ENCODE measurements at places on chromosomes 4 and X. TPM values are rescaled to one million over a fixed set of nuclear protein-coding genes. Genes with fewer than 3 reads are reported as not detected.
A peak's percentile ranks its signal among the peaks of the same experiment; 100 is the strongest.

DNA sequence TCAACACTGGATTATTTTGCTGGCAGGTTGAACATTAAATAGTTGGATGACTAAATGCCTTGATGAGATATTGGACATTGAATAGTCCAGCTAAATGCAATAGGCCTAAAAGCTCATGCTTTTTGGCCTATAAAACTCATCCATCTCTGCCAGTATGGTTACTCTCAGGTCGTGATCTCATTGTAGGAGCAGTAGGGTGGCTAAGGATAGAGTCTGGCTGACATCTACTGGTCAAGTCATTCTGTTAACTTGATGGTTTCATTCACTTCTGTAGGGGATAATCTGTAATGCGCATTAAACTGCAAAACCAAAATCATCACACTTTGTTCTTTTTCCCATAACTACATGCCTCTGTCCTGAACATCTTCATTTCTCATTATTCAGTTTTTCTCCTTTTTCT is 227.0 kb downstream of the DKK2 start:
- no peak for DNase-seq

- no peak for DNase-seq
These were observed 22.7 kb downstream of the JAKMIP1 start for GRCh38 chr4:6177587-6178197.

- no peak for DNase-seq
These were observed 286.4 kb downstream of the PRDM5 start for GRCh38 chr4:120636120-120636630.

GRCh38 chr4:52576961-52577623 is 82.0 kb downstream of the USP46 start:
- no peak for DNase-seq

DNA sequence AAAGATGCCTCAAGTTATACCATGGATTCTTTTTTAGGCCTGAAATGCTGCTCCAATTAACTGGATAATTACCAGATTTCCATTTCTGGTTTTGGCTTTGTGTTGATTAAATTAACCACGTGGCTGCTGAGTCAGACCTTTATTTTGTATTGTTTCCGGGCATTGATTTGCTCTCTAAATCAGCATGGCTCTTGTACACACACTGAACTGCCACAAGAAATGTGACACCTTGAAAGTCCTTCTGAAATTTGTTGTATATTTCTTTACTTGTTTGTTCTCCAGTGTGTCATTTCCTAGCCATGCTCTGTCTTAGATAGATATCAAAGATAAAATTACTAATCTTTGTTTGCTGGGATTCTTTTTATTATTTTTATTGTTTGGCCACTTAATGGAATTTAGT is 11.7 kb downstream of the MTTP start:
- no peak for DNase-seq

DNA sequence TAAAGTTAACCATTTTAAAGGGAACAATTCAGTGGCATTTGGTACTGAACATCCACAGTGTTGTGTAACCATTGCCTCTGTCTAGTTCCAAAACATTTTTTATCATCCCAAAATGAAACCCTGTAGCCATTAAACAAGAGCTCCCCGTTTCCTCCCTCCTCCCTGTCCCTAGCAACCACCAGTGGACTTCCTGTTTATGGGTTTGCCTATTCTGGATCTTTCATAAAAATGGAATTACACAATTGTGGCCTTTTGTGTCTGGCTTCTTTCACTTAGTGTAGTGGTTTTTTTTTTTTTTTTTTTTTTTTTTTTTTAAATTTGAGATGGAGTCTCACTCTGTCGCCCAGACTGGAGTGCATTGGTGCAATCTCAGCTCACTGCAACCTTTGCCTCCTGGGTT is 11.6 kb downstream of the RBMX2 start:
- no peak for DNase-seq

- peak; percentile 18 for DNase-seq
These were observed 75.1 kb downstream of the PRKX start for GRCh38 chrX:3638280-3638873.

DNA sequence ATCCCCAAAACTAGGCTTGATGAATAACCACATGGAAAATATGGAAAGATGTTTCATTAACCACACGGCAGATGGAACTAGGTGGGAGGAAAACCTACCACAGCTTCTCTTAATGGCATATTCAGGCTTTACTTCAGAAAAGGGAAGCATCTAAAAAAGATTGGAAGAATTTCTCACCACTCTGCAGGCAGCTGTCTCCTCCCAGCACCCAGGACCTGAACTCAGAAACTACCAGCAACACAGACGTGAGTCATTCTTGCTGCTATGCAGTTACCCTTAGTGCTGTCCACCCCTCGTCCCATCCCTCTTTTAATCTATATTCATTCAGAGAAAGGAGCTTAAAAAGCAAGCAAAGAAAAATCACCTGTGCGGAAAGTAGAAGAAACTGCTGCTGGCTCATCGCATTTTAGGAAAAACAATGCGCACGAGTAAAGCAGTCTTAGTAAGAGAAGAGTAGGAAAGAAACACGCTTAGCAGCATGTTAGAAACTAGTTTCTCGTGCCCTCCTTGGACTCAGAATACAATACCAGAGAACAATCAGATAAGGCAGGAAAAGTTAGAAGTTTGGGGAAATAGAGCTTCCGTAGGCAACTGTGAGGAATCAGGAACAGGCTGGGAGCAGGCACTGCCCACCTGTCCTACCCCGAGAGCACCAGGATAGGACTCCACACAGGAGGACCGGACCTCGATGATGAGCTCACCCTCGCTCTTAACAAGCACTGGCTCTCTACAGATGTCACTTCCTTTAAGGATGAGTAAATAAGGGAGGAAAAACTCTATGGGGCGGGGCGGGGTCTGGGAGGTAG is 48.1 kb upstream of the ENPP6 start:
- no peak for DNase-seq

GRCh38 chr4:5609306-5610007 is 98.9 kb downstream of the EVC2 start:
- DNase-seq, result no peak

DNA sequence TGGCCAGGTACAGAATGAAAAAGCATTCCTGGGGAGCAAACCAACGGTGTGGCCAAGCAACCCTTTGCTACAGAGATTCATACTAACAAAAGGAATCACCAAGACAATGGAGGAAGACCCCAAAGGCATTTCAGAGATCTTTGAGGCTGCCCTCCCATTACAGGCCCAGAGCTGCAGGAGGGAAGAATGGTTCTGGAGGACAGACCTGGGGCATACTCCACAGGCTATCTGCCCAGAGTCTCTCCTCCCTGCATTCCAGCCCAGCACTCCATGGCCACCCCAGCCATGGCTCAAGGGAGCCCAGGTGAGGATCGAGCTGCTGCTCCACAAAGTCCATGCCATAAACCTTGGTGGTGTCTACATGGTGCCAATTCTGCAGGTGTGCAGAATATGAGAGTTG is 81.9 kb downstream of the ATP11C start:
- DNase-seq, result no peak

DNA sequence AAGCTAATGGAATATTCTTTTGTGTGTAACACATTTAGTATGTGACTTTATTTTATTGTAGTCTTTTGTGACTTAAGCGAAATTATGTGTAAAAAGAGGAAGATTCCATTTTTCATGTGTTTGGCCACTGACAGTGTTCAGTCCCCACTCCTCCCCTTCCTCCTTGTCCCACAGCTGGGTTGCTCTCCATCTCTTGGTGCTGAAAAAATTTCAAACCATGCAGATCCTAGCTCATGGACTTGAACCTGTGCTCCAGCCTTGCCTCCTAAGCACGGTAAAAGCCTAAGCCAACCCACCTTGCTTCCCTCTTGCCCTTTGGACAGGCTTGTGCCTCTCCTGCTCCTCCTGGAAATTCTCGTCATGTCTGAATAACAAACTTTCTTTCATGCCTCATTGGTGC is 2008.5 kb upstream of the TENM3 start:
- DNase-seq, result no peak

DNA sequence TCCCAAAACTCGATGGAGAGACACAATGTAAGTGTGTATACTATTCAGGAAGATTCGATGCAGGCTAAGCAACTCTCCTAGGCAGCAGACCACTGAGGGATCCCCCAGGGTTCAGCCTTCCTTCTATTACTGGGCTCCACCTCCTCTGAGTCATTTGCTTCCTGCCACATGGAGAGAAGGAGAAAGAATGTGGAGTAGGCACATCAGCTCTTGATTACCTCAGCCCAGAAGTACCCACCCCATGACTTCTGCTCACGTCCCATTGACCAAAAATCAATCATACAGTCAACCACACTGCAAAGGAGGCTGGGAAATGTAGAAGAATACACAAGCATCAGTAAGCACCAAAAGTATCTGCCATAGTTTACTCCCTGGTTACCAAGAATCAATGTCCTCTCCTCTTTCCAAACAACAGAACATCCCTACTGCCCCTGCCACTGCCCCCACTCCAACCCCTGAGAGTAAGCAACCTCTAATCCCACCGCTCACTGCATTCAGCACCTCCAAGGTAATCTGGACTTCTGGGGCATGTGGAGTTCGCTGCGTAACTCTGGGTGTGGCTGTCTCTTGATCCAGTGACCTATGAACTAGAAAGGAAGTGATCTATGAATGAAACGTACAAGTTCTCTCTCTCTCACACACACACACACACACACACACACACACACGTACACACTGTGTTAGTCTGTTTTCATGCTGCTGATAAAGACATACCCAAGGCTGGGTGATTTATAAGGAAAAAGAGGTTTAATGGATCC is 91.2 kb upstream of the C1QTNF7 start:
- DNase-seq, result no peak

GRCh38 chr4:93178279-93178678 is 650.3 kb upstream of the ATOH1 start:
- no peak for DNase-seq

- DNase-seq, result no peak
These were observed 3.0 kb upstream of the CLNK start for GRCh38 chr4:10687526-10687925.

DNA sequence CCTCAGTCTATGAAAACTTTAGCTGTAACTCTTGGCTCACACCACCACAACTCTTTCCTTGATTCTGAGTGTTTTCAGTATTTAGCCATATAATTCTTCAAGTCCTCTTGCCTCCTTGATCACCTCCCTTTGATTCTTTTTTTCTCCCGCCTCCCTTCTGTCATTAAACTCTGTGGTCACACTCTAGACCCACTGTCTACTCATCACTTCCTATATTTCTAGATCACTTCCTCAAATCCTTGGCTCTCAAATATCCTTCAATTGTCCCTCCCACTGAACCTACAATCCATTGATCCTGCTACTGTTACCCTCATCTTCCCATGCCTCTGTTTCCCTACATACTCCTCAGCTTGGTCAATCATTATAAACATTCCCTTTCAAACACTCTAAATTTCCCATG is 12.4 kb upstream of the CXXC4 start:
- no peak for DNase-seq

DNA sequence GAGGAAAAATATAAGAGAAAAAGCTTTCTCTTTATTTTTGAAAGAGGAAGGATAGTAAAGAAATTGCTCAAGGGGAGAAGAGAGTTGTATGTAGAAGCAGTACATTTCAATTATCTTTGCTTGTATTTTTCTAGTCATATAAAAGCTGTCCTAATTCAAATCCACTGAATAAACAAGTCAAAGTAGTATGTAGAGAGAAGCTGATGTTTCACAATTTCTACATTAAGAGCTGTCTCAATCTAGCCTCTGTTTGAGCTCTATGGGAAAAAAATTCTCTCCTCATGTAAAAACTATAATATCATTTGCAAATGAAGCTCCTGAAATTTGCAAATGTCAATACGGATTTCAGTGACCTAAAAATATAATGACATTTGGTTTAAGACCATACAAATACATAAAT is 52.6 kb downstream of the CHM start:
- DNase-seq, result no peak

GRCh38 chr4:42654631-42655268 is 2.2 kb downstream of the ATP8A1 start:
- no peak for DNase-seq

GRCh38 chr4:10098780-10099160 is 17.8 kb downstream of the WDR1 start:
- no peak for DNase-seq

DNA sequence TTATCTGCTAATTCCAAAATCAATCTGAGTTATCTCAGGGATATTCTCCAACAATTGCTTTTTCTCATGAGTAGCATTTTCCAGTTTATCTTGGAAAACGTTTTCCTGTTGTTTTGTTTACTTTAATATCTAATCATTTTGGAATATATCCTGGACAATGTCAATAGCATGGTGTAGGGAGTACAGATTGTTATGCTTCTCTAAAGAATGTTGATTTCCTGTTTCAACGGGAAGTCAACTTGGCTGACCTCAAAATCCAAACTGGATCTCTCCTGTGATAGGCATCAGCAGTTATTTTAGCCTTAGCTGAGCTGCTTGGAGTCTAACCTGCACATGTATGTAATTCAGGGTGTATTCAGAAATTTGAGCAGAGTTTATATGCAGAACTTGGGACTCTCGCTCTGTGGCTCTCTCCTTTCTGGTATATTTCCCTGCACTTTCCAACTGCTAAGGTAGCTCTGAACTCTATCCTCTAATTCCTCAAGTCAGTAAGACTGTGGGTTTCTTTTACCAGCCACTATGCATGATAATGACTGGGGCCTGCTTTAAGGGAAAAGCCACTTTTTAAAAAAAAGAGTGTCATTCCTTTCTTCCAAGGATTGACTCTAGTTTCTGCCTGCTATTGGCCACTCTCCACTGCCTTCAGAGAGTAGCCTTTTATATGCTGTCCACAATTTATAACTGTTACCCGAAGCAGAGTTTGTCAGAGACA is 7.7 kb downstream of the PRSS48 start:
- DNase-seq, result no peak

- DNase-seq, result no peak
These were observed 577.6 kb downstream of the TECRL start for GRCh38 chr4:63831590-63832155.

- DNase-seq, result no peak
These were observed 26.7 kb upstream of the PCDH18 start for GRCh38 chr4:137558951-137559350.

DNA sequence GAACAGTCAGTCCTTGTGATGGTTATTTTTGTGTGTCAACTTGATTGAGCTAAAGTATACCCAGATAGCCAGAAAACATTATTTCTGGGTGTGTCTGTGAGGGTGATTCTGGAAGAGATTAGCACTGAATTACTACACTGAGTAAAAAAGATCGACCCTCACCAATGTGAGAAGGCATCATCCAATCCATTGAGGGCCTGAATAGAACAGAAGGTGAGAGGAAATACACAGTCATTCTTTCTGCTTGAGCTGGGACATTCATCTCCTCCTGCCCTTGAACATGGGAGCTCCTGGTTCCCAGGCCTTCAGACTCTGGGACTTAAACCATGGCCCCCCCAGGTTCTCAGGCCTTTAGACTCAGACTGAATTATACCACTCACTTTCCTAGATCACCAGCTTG is 22.3 kb downstream of the INPP4B start:
- no peak for DNase-seq

- DNase-seq, result no peak
These were observed 82.0 kb upstream of the PITX2 start for GRCh38 chr4:110704748-110705439.

Gene GPC3
- total RNA-seq, result 3.3 TPM

Gene HERC6
- 3.7 TPM for total RNA-seq
